Motor neuron (in vitro differentiated cells): ENCODE measurements at places on chromosomes 7 and 10. TPM values are rescaled to one million over a fixed set of nuclear protein-coding genes. Genes with fewer than 3 reads are reported as not detected.

Gene CPA2
- 0.52 TPM in 1 of 2 replicates, not detected in the other for total RNA-seq

Gene LRRC4
- total RNA-seq: 0.36 and 0.75 TPM in 2 replicates

Gene VTI1A
- total RNA-seq: 46.3 and 47.7 TPM in 2 replicates

- ATAC-seq: peak; percentile 33
These were observed 30.4 kb upstream of the ADD3 start for GRCh38 chr10:109977382-109977806.

GRCh38 chr7:66055321-66055956 is 20.2 kb upstream of the ASL start:
- ATAC-seq: no peak

GRCh38 chr10:93471110-93471651 is 11.0 kb downstream of the MYOF start:
- ATAC-seq: no peak

- no peak for ATAC-seq
These were observed 63.4 kb upstream of the ANK3 start for GRCh38 chr10:60453036-60453435.

DNA sequence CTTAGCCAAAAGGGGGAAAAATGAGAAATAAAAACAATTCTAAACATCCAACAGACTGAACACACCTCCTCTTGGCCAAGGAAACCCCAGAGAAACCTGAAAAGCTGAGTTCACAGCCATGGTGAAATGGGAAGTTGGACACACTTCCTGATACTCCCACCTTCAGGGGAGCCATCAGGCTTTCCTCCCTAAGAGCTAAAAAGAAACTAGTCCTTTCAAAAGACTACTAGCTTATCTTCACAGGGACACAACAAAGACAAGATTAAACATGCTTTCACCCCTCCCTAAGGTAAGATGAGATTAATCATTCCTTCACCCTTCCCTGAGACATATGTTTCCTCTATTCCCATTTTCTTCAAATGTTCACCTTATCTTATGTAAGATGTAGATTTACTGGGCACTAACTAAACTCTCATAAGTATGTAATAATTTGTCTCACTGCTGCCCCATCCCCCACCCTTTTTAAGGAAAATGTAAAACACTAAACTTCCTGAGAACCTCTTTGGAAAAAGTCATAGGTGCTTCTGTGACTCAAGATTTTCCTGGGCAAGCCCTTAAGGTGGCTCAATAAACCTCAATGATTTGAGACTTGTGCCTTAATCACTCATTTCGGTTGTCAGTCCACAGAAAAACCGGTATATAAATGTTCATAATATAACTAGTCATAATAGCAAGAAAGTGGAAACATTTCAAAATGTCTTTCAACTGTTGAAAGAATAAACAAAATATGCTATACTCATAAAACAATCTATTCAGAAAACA is 40.5 kb downstream of the HTR7 start:
- no peak for ATAC-seq

DNA sequence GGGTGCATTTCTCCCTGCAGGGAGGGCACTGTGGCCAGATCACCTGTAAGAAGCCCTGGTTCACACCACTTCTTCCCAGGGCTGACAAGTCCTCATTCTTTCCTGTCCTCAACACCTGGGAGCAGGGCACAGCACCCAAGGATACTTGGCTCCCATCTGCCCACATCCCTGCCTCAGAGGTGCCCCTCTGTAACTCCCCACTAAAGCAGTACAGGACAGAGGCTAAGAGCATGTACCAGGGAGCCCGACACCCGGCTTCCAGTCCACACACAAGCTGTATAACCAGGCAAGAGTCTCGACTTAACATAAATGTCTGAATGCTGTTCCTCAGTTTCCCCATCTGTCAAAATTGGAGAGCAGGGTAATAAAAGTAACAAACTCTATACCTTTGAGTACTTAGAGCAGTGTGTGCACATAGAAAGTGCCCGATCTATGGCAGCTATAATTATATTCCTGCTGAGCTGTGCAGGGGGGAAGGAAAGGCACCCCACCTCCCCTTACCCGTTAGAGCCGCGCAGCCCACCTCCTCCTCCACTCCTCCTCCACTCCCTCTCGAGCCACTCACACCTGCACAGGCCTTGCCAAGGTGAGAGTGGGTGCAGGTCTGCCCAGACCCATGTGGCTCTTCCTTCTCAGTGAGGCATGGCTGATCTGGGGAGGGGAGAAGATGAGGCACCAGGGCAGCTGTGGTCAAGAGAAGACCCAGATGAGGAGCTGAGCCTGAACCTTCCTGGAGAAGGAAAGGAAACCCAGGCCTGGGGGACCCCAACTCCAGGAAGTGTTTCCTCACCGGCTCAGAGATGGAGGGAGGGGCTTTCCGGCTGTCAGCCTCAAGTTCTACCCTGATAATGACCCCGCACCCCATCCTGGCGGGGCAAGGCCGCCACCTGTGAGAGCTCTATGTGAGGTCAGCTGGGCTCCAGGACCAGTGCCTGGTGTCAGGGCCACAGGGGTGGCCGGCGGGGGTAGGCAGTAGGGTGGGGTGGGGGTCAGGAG is 22.6 kb downstream of the PODXL start:
- ATAC-seq: no peak

DNA sequence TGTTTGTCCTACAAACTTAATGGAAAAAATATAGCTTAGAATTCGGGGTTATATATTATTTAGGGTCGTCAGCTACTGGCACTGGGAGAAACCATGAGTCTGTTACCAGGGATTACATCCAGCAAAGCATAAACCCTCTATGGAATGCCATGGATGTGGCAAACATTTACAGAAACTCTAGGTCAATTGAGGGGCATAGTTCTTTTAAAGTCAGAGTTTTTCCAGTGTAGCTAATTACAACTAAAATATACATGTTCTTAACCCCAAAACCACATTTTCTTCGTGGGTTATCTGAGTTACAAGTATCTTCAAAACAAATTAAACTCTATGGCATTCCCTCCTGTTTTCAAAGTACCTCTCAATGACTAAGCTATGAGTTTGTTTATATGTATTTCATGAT is 99.3 kb upstream of the THSD7A start:
- ATAC-seq: no peak

GRCh38 chr7:36521911-36522310 is 132.2 kb downstream of the ANLN start:
- ATAC-seq: no peak

DNA sequence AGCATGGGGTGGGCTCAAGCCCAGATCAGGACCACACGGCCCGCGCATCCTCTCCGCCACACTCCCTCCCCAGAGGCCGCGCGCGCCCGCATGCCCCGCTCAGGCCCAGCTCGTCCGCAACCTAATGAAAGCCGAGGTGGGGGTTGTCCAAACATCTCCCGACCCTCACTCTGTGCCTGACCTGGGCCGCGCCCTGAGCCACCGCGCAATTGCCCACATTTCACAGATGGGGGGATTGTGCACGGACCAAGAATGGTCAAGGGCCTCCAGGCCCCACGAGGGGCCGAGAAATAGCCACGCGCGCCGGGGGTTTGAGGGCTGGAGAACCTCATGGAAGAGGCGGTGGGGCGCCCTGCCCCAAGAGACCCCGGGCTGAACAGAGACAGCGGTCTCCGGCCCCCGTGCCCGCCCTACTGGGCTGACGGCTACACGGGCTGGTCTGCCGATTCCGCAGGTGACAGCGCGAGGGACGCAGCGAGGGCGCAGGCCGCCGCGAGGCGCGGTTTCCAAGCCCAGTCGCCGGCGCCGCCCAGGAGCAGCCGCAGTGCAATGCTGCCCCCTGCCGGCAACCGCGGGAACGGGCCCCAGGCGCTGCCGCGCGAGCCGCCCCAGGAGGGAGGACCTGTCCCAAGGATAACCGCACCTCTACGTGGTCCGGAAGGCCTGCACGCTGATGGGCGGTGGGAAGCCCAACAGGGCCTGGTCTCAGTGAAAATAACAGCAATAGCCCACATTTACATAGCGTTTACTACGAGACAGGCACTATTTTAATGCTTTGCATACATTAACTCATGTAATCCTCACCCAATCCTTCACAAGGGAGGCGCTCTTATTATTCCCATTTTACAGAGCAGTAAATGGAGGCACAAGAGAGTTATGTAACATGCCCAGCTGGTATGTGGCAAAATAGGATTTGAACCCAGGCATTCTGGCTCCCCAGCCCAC is 10.5 kb upstream of the GRID1 start:
- peak; percentile 98 for ATAC-seq

DNA sequence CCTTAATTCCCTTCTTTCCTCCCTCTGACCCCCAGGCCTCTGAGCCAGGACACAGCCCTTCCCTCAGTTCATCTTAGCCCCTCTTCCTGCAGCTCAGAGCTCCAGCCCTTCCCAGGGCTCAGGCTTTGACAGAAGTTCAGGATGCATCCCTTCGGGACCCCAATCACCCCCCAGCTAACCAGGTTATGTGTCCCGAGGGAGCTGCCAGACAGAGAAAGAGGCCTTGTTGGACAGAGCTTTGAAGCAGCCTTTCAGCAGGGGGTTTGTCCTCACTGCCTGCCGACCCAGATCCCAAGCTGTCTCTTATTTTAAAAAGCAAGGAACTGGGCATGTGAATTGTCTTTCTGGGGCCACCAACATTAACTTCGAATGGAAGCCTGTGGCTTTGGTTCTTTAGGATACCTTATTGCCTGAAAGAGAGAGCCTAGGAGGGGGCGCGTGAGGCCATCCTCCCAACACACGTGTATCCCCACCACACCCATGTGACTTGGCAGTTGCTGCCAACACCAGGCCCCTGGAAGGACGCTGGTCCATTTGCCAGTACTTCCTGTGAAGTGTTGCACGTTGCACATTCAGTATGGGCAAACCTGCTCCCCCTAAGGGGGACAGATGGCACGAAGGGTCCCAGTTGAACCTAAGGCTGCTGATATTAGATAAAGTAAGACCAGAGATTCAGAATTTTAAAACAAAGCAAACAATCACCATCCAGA is 858 bp downstream of the CCDC136 start:
- no peak for ATAC-seq

GRCh38 chr7:5333121-5334045 is 50.6 kb downstream of the SLC29A4 start:
- no peak for ATAC-seq
